ENCODE measurements at places on chromosomes 2 and 18.

- H3K4me1 ChIP-seq: peaks cover 23% of the 10 kb centered on the region
- peak overlapping the region; percentile 91 for H3K27ac ChIP-seq
- peaks cover 51% of the 10 kb centered on the region for H3K36me3 ChIP-seq
- no peaks in the 10 kb centered on the region for H3K27me3 ChIP-seq
- DNase-seq: no peak
These were observed 1.1 kb downstream of the RPS27A start for GRCh38 chr2:55233658-55233940.

DNA sequence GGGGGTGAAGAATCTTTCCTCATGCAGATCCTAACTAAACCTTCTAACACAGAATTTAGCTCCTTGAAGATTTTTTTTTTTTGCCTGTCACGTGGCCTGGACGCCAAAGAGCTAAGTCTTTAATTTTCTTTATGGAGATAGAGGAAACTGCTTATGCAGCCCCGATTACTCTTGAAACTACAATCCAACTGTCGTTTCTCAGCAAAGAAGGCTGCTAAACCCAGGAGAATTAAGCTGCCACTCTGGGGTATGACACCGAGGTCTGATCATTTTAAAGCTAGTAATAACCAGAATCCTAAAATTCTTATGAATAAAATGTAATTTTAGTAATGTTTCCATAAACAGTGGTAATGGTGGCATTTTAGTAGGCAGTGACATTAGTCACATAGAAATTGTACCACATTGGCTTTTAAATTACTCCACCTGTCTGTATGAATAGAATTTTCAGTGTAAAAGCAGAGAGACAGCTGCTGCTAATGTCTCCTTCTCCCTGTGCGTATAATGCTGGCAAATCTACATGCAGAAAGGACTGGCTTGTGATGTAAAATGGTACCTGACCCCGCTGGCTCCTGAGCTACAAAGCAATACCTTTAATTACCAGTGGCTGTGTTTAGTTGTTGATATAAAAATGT is 86.5 kb downstream of the MEIS1 start:
- H3K4me3 ChIP-seq: no peak overlapping the region
- no peak for DNase-seq
- H3K27me3 ChIP-seq: no peaks in the 10 kb centered on the region
- H3K36me3 ChIP-seq: no peaks in the 10 kb centered on the region
- H3K4me1 ChIP-seq: peaks cover 16% of the 10 kb centered on the region

- no peak for DNase-seq
- H3K4me3 ChIP-seq: no peak overlapping the region
- no peak overlapping the region for H3K27ac ChIP-seq
- H3K36me3 ChIP-seq: no peaks in the 10 kb centered on the region
- peaks cover 10% of the 10 kb centered on the region for H3K4me1 ChIP-seq
- no peaks in the 10 kb centered on the region for H3K27me3 ChIP-seq
These were observed 83.3 kb upstream of the SLC66A3 start for GRCh38 chr2:11071939-11072338.

GRCh38 chr2:26530696-26531095 is 52.8 kb upstream of the OTOF start:
- no peak for DNase-seq
- no peak overlapping the region for H3K4me3 ChIP-seq
- H3K36me3 ChIP-seq: no peaks in the 10 kb centered on the region
- no peaks in the 10 kb centered on the region for H3K27me3 ChIP-seq

GRCh38 chr18:23133860-23134779 is 1.2 kb upstream of the CABLES1 start:
- peak overlapping the region; percentile 75 for H3K27ac ChIP-seq
- peaks cover 76% of the 10 kb centered on the region for H3K4me1 ChIP-seq
- no peak for DNase-seq
- no peaks in the 10 kb centered on the region for H3K27me3 ChIP-seq
- no peaks in the 10 kb centered on the region for H3K36me3 ChIP-seq

DNA sequence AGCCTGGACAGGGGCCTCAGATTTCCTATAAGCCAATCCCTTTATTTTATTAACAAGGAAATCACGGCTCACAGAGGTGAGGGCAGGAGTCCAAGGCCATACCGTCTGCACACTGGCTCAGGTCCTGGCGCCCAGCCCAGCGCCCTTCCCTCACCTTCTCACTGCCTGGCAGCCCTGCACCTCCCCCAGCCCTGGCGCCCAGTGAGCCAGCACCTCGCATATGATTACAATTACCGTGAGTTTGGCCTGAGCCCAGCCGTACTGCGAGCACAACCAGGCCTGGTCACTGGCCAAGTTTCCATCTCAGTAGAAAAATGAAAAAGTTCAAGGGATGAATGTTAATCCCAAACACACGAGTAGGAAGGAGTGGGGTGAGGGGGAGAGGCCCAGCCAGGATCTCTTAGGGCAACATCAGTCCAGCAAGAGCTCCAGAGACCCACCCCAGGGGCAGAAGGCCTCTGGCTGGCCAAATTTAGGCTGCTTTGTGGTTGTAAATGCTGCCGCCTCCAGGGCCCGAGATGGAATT is 68.4 kb downstream of the MCFD2 start:
- no peak overlapping the region for H3K4me3 ChIP-seq
- no peaks in the 10 kb centered on the region for H3K36me3 ChIP-seq
- DNase-seq: peak; percentile 93
- H3K4me1 ChIP-seq: peaks cover 63% of the 10 kb centered on the region
- peak overlapping the region; percentile 90 for H3K27ac ChIP-seq
- no peaks in the 10 kb centered on the region for H3K27me3 ChIP-seq

- no peaks in the 10 kb centered on the region for H3K4me1 ChIP-seq
- no peak for DNase-seq
- no peaks in the 10 kb centered on the region for H3K27me3 ChIP-seq
- no peak overlapping the region for H3K4me3 ChIP-seq
These were observed 1891.5 kb upstream of the PIK3C3 start for GRCh38 chr18:40063488-40063887.

- no peak overlapping the region for H3K4me3 ChIP-seq
- H3K36me3 ChIP-seq: peaks cover 16% of the 10 kb centered on the region
- no peaks in the 10 kb centered on the region for H3K4me1 ChIP-seq
- no peaks in the 10 kb centered on the region for H3K27me3 ChIP-seq
- no peak for DNase-seq
These were observed 36.7 kb downstream of the DYNC1I2 start for GRCh38 chr2:171723716-171724683.

DNA sequence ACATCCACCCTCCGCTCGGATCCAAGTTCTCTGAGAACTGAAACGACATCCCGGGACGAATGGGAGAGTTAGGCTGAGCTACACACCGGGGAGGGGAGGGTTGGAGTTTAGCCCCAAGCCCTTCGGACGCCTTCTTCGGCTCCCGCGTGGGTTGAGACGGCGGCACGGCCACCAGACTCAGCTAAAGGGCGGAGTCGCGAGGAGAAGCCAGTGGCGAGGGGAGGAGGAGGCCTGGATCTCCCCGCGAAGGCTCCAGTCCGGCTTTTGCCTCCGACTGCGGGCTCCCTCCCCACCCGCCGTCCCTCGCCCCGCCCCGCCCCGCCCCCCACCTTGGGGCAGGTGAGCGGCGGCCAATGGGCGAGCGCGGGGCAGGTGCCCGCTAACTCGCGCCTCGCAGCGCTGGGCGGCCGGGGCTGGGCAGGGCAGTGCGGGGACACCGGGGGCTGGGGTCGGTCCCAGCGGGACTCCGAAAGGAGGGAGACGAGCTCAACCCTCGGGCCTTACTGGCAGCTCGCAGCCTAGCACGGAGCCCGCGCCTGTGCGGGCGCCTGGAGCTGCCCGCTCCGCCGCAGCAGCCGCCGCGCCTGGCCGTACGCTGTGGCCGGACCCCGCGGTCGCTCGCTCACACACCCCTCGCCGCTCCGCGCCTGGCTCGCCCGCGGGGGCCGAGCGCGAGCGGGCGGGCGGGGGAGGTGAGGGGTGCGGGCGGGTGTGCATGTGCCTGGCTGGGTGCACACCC is at the start of gene EMX1:
EMX1 (plus strand) TSS at position 382 of the 739 bp plus-strand sequence; CDS start at position 716, 334 bp downstream.
- DNase-seq: peak; percentile 50
- H3K36me3 ChIP-seq: no peaks in the 10 kb centered on the region
- H3K4me3 ChIP-seq: peak within 1 kb of the TSS; percentile 42
- H3K4me1 ChIP-seq: peaks cover 57% of the 10 kb centered on the region
- no peak within 1 kb of the TSS for H3K27ac ChIP-seq

DNA sequence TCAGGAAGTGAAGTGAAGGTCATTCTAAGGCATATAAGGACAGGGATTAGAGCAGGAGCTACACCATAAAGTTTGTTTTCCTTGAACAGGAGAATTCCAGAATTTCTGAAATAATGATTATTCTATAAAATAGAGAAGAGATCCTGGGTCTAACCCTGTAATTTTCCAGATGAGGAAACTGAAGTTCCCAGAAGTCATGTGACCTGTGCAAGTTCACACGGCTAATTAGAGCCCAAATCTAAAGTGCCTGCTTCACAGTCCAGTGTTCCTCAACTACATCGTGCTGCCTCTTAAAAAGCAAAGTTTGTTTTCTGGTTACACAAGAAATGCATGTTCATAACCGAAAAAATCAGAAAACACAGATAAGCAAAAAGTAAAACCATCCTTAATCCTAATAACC is 34.9 kb downstream of the PLB1 start:
- H3K4me1 ChIP-seq: no peaks in the 10 kb centered on the region
- no peaks in the 10 kb centered on the region for H3K27me3 ChIP-seq
- no peak for DNase-seq
- H3K27ac ChIP-seq: no peak overlapping the region

DNA sequence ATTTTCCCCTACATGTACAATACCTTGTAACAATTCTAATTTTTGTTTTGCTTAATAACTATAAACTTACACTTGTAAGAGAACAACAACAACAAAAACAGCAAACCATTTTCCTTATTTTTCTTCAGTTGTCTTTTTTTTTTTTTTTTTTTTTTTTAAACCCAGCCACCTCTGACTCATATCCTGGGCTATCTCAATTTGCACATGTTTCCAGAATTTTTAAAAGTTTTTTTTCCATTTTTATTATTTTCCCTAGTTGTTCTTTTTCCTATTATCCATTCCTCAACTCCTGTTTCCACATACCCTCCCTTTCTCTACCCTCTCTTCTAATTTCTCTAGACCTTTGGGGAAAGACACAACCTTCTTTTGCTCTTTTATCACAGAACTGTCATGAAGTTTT is 112.5 kb downstream of the EFEMP1 start:
- H3K27me3 ChIP-seq: no peaks in the 10 kb centered on the region
- no peaks in the 10 kb centered on the region for H3K36me3 ChIP-seq
- DNase-seq: no peak
- H3K4me3 ChIP-seq: no peak overlapping the region
- no peaks in the 10 kb centered on the region for H3K4me1 ChIP-seq
- no peak overlapping the region for H3K27ac ChIP-seq

DNA sequence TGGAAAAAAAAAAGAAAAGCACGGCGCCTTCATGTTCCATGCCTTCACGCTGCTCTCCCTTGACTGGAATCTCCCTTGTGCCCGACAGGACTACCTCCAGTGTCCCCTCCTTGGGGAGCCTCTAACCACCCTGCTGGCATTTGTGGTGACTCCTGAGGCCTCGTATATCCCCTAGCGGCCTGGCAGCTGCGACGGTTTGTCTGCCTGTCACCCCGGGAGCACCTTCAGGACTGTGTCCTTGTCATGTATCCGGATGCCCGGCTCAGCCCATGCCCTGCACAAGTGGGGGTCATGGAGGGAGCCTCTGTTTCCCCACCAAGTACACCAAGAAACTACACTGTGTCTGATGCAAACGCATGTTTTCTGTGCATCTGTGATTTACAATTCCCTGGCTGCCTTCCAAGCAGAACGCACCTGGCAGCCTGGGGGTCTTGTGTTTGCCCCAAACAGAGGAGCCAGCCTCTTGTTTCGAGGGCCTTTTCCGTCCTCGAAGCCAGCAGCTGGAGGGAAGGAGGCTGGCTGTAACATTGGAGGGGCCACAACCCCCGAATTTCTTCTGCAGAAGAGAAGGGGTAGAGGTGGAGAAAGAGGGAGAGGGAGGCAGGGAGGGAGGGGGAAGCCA is 18.9 kb downstream of the TWIST2 start:
- DNase-seq: no peak
- H3K27me3 ChIP-seq: no peaks in the 10 kb centered on the region
- peaks cover 46% of the 10 kb centered on the region for H3K4me1 ChIP-seq
- H3K4me3 ChIP-seq: no peak overlapping the region
- H3K27ac ChIP-seq: no peak overlapping the region

DNA sequence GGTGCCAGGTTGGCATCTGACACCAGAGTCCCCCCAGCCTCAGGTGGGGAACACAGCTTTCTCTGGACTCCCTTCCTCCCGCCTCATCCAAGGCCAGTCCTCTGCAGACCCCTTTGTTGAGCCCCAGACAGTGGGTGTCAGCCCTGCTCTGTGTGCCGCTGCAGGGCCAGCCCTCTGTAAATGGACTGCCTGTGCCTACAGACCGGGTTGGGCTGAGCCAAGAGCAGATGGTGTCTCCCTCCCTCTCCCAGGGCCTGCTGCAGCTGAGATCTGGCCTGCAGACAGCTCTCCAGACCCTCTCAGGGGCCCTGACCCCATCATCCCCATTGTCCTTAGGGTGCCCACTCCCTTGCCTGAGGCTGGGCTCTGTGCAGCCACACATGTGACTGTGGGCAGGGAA is 160.8 kb downstream of the KLHL29 start:
- H3K36me3 ChIP-seq: no peaks in the 10 kb centered on the region
- no peak overlapping the region for H3K27ac ChIP-seq
- no peak for DNase-seq
- H3K4me3 ChIP-seq: no peak overlapping the region
- H3K27me3 ChIP-seq: no peaks in the 10 kb centered on the region
- no peaks in the 10 kb centered on the region for H3K4me1 ChIP-seq

GRCh38 chr18:44818668-44819403 is 138.1 kb downstream of the SETBP1 start:
- H3K27ac ChIP-seq: no peak overlapping the region
- no peaks in the 10 kb centered on the region for H3K4me1 ChIP-seq
- H3K27me3 ChIP-seq: no peaks in the 10 kb centered on the region

- H3K36me3 ChIP-seq: no peaks in the 10 kb centered on the region
- H3K4me1 ChIP-seq: no peaks in the 10 kb centered on the region
- no peaks in the 10 kb centered on the region for H3K27me3 ChIP-seq
- DNase-seq: no peak
These were observed 88.4 kb downstream of the BCL2L11 start for GRCh38 chr2:111209045-111209514.

GRCh38 chr18:51614967-51615571 is 417.6 kb upstream of the MEX3C start:
- no peaks in the 10 kb centered on the region for H3K4me1 ChIP-seq
- no peaks in the 10 kb centered on the region for H3K27me3 ChIP-seq
- no peaks in the 10 kb centered on the region for H3K36me3 ChIP-seq
- DNase-seq: no peak
- no peak overlapping the region for H3K27ac ChIP-seq

DNA sequence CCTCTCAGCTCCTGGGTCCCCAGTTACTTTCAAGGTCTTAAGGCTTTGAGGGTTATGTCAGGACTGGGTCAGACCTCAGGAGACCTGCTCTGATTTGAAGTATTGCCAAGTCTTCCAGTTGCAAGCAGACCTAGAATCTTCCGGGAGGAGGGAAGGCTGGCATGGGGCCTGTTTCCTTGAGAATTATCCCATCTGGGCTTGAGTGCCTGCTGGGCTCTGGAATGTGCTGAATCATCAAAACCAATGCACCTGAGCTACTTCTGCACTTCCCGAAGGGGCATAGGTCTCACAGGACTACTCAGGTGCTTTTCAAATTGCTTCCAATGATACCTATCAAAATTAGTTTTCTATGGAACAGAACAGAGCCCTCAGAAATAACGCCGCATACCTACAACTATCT is 327.3 kb downstream of the XIRP2 start:
- H3K4me1 ChIP-seq: no peaks in the 10 kb centered on the region
- no peaks in the 10 kb centered on the region for H3K27me3 ChIP-seq
- H3K27ac ChIP-seq: no peak overlapping the region
- DNase-seq: no peak
- H3K36me3 ChIP-seq: no peaks in the 10 kb centered on the region

- H3K27me3 ChIP-seq: no peaks in the 10 kb centered on the region
- no peaks in the 10 kb centered on the region for H3K4me1 ChIP-seq
- peaks cover 10% of the 10 kb centered on the region for H3K36me3 ChIP-seq
- H3K27ac ChIP-seq: no peak overlapping the region
- H3K4me3 ChIP-seq: no peak overlapping the region
- no peak for DNase-seq
These were observed 16.3 kb upstream of the LYG1 start for GRCh38 chr2:99317161-99317872.
